Kasumi-1 (cell line): ENCODE measurements at places on chromosomes 7 and 10.

- no peak for DNase-seq
These were observed 3.0 kb downstream of the GUSB start for GRCh38 chr7:65978891-65979582.

- no peak for DNase-seq
These were observed 77.7 kb downstream of the GRID1 start for GRCh38 chr10:86288695-86289576.

DNA sequence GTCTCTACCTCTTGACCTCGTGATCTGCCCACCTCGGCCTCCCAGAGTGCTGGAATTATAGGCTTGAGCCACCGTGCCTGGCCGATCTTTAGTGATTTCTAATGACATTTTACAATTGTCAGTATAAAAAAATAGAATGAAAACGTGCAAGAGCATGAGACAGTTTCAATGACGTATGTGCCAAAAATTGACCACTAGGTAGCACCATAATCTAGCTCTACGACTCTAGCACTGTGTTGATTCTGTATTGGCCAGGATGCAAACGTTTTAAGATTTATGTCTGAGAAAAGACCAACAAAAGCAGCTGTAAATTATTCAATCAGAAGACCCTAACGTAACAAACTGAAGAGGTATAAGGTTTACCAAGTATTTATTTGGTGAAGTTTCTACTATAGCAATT is 25.4 kb upstream of the EXOC6 start:
- DNase-seq, result peak; percentile 68

DNA sequence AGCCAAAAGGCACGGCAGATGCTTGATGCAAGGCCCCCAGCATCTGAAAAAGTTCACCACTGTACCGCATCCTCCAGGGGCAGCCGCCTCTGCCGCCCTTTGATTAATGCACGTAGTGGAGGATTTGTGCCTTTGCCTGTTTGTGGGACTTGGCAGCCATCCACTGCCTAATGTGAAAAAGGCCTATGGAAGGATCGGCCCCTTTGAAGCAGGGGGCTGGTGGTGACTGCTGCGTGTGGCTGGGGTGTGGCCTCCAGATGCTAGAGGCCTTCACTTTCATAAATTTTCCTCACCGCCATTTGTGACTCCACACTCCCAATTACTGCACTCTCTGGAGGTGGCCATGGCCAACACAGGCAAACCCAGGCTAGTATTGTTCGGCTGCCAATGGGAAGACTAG is 226.0 kb downstream of the BMPER start:
- no peak for DNase-seq

GRCh38 chr10:133537546-133538545 is 10.7 kb downstream of the CYP2E1 start:
- no peak for DNase-seq

GRCh38 chr7:38927751-38928150 is 18.8 kb upstream of the VPS41 start:
- DNase-seq, result no peak

- DNase-seq, result no peak
These were observed 65.0 kb downstream of the ZEB1 start for GRCh38 chr10:31383810-31384588.

DNA sequence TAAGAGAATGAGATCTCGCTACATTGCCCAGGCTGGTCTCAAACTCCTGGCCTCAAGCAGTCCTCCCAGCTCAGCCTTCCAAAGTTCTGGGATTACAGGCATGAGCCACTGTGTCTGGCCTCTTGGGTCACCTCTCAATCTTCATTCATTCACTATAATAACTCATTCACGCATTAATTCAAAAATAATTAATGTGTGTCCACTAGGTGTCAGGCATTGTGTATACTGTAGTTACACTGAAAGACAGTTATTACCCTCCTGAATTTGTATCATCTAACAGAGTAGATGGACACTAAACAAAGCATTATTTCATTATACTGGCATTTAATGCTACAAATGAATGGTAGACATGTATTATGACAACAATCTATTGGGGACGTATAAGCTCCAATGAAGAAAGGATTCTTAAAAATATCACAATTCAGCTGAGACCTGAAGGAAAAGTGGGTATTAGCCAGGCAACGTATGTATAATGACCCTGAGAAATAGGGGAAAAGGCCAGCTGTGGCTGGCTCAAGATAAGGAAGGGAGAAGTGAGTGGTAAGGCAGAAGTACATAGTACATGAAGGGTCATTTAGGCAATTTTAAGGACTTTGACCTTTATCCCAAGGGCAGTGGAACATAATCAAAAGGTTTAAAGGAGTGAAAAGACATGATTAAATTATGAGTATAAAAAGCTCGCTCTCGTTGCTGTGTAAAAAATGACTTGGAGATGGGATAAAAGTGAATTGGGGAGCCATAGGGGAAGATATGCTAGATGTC is 150.7 kb downstream of the BTAF1 start:
- DNase-seq, result peak; percentile 54

- no peak for DNase-seq
These were observed 37.8 kb downstream of the RSU1 start for GRCh38 chr10:16779384-16779915.

DNA sequence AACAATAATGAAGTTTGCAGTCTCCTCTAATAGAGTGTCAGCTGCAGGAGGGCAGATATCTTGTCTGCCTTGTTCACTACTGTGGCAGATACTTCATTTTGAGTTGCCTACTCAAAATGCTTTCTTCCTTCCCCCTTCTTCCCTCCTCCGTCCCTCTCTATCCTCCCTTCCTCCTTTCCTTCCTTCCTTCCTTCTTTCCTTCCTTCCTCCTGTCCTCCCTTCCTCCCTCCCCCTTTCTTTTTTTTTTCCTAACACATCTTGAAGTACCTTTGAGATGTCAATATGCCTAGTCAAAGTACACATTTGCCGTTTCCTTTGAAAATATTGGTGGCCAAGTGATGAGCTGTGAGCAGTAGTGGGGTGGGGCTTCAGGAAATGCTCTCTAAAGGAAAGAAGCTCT is 18.7 kb upstream of the ST7 start:
- DNase-seq, result no peak

- no peak for DNase-seq
These were observed 11.9 kb downstream of the SFRP5 start for GRCh38 chr10:97759946-97760345.

DNA sequence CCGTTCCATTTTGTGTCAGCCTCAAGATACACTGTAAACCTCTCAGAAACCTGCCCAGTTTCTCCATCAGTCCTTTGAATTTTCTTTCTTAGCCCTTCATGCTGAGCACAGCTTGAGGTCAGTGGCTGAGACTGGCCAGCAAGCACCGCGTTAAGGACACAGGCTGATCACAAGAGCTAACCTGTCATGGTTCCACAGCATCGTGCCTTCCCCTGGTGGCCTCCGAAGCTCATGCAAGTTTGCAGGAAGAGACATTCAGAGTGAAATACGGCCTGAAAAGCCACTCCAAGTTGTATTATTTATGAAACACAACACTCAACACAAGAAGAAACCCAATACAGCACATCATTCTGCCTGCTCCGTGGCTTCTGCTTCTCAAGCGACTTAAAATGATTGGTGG is 57.0 kb upstream of the PFKP start:
- no peak for DNase-seq

DNA sequence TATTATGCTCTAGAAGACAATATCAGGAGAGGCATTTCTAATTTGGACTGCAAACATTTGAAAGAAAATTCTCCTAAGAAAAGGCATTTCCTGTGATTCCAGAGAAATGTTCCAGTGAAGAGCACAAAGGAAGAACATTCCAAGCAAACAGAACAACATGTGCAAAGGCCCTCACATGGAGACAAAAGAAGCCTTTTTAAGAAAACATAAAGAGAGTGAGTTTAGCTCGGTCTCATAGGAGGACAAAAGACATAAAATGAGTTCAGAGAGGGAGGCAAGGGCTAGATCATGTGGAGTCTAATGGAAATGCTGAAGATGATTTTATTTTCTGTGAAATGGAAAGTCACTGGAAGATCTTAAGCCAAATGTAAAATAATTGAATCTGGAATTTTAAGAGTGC is 269.8 kb upstream of the HGF start:
- DNase-seq, result no peak

- DNase-seq, result no peak
These were observed 61.4 kb downstream of the BICC1 start for GRCh38 chr10:58574058-58574457.

- DNase-seq, result peak; percentile 1
These were observed 339.7 kb downstream of the THSD7A start for GRCh38 chr7:11492307-11492706.

GRCh38 chr10:127168261-127168660 is 28.1 kb downstream of the INSYN2A start:
- DNase-seq, result no peak

GRCh38 chr10:86533328-86533727 is 11.7 kb upstream of the WAPL start:
- no peak for DNase-seq

GRCh38 chr7:25953859-25954258 is 198.1 kb upstream of the NFE2L3 start:
- DNase-seq, result no peak

DNA sequence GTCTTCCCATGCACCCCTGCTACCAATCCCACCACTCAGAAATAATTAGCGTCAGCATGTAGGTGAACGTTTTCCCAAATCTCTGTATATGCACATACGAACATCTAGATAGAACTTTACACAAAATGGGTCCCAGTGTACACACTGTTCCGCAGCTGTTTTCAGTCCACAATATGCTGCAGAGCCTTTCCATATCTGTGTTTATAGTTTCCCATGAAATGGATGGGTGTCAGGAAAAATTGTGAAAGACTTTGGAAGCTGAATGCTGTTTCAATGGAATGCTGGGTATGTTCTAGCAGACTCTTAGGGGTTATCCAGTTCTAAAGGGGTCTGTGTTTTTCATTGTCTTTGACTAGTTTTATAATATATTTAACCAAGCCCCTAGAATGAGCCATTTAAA is 13.8 kb downstream of the GRK5 start:
- DNase-seq, result no peak

GRCh38 chr10:117373823-117374505 is 1.3 kb downstream of the PDZD8 start:
- peak; percentile 84 for DNase-seq

- no peak for DNase-seq
These were observed 32.8 kb downstream of the MICALL2 start for GRCh38 chr7:1426474-1426873.

DNA sequence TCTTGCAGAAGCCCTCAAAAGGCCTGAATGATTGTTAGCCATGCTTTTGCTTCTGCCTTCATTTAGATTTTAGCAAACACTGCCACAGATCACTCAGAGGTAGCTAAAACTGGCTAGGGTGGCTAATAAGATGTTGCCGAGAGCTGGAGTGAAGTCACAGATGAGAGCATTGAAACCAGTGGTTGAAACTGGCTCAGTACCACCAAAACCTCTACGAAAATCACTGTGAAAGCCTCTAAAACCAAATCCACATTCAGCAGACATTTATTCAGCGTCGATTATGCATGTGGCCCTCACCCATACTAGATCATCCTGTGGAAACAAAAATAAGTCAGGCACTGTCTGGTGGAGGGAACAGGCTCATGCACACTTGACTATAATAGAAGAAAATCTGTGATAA is 50.8 kb downstream of the PIK3CG start:
- DNase-seq, result no peak

DNA sequence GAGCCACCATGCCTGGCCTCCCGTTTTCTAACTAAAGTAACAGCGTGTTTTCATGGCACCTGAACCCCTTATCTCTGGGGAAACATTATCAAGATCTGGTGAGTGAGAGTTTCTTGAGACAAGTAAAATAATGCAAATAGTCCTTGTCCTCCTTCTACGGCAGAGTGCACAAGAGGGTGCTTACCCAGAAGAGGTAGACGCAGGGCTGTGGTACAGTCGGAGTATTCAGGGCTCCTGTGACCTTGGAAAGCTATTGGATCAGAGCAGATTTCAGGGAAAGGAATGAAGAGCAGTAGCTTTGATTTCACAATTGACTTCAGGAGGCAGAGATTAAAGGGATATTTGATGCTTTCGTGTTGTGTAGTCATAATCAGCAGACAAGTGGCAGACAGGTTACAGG is 269.1 kb downstream of the ZNF248 start:
- DNase-seq, result no peak

GRCh38 chr10:69916118-69916517 is 114.4 kb downstream of the COL13A1 start:
- no peak for DNase-seq

GRCh38 chr7:70649323-70649722 is 482.6 kb upstream of the GALNT17 start:
- no peak for DNase-seq

DNA sequence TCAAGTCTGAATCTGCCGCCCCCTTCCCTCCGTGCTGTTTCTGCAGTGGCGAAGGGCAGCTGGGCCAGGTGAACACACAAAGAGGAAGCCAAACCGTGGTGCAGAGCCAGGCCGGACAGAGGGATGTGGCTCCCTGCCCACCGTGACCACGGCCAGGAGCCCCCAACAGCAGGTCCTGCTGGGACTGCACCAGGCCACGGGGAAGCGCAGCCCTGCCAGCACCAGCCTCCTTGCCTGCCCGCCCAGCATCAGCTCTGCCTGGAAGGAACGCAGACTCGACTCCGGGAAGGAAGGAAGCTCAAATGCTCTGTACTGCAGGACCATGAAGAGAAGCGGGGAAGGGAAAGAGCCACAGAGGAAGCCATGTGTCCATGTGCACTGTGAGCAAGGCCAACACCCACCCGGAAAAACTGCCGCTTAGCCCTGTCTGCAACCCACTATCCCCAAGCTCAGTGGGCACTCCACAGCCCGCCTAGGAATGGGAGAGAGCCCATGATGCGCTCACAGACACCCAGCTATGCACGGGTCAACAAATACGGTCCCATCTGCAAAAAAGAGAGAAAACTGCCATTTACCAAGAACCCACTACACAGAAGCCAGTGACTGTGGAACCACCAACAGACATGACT is 19.0 kb downstream of the GPER1 start:
- no peak for DNase-seq

- no peak for DNase-seq
These were observed 25.9 kb downstream of the CYP17A1 start for GRCh38 chr10:102811346-102811745.

- DNase-seq, result peak; percentile 82
These were observed 186.4 kb downstream of the PDE1C start for GRCh38 chr7:31883761-31884164.

DNA sequence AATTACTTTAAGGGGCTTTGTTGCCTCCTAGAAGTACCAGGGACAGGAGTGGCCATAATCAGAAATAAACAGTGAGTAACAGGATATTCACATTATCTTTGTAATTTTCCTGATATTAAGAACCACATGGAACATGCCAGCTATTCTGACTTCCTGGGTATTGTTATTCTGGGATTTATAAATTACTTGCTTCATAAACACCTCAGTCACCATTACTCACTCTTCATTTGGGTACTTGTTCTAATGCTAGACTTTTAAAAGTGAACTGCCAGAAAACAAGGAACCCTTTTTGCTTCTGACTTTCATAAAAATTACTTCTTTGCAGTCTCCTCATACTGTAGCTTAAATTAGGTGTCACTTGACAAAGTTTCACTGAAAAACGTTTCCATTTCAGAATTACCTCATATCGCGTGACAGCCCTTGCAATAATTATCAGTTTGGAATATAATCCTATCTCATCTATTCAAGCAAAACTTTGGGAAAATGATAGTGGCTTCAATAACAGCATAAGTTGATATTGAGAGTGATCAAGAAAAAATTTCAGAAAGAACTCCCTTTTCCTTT is 29.8 kb downstream of the CABCOCO1 start:
- DNase-seq, result no peak

GRCh38 chr7:117458977-117459583 is 20.7 kb upstream of the CFTR start:
- DNase-seq, result peak; percentile 49

- peak; percentile 78 for DNase-seq
These were observed 158.0 kb downstream of the VTI1A start for GRCh38 chr10:112605063-112605462.
